ENCODE measurements at places on chromosomes 4 and X. TPM values are rescaled to one million over a fixed set of nuclear protein-coding genes. Genes with fewer than 3 reads are reported as not detected.

DNA sequence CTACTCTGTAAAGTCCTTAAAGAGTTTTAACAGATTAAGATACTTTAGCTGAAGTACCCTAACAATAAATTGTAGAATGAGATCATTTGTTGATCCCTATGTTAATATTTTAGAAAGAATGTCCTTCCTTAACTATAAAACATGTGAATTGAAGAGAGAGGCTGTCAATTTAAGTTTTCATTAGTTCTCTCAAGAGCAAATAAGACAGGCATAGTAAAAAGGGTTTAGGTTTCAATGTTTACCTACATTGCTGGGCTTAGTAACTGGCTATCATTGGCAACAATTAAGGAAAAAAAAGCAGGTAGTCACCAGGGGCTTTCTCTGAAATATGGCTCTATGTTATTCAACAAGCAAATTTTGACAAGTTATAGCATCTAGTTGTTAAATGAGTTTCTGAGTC is 91.5 kb downstream of the ATRX start:
- DNase-seq: no peak

- no peak for DNase-seq
These were observed 58.5 kb upstream of the PABPC4L start for GRCh38 chr4:134260126-134260525.

The XK gene
- 5.9 TPM for total RNA-seq

The PLK4 gene
- 15.4 TPM for total RNA-seq

The TENT5D gene
- not detected for total RNA-seq
